ENCODE measurements at places on chromosomes 3 and 15. TPM values are rescaled to one million over a fixed set of nuclear protein-coding genes. Genes with fewer than 3 reads are reported as not detected.

Gene MEIS2
- total RNA-seq: 0.39 TPM

Gene IL5RA
- total RNA-seq: 0.75 TPM

Gene DBR1
- total RNA-seq: 27.6 TPM

Gene GPR149
- total RNA-seq: not detected

Gene CPLX3
- total RNA-seq: not detected

Gene CRABP1
- total RNA-seq: not detected

Gene UROC1
- total RNA-seq: not detected

GRCh38 chr3:175075269-175075668, 216.1 kb downstream of the NAALADL2 start:
- H3K36me3 ChIP-seq: no peaks in the 10 kb centered on the region
- DNase-seq: no peak
- no peaks in the 10 kb centered on the region for H3K4me1 ChIP-seq
- no peak overlapping the region for H3K4me3 ChIP-seq
- H3K27ac ChIP-seq: no peak overlapping the region

GRCh38 chr3:105513042-105513441, 146.3 kb downstream of the ALCAM start:
- no peak overlapping the region for H3K27ac ChIP-seq
- H3K4me3 ChIP-seq: no peak overlapping the region

DNA sequence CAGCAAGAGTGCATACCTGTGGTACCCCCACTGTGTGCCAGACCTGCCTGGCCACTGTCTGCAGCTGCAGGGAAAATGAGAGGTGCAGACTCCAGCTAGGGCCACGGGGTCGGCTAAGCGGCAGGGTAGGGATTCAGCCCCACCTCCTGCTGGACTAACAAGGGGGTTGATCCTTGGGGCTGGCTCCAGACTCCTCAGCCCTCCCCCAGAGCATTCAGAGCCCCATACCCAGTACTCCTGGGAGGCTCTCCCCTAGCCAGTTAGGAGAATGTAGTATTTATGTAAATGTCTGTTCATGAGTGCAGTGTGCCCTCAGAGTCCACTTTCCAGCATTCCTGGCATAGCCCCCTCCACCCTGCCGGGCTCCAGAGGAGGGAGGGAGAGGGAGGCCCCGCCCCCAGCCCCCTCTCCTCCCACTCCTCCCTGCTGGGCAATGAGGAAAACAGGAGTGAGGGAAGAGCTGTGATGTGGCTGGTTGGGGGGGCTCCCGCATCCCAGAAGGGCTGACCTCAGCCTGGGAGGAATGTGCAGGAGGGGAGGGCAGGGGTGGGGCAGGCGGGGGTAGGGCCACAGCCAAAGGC, 4.5 kb upstream of the SEMA3B start:
- H3K4me1 ChIP-seq: peaks cover 13% of the 10 kb centered on the region
- no peak for DNase-seq
- no peak overlapping the region for H3K27ac ChIP-seq
- H3K36me3 ChIP-seq: no peaks in the 10 kb centered on the region

DNA sequence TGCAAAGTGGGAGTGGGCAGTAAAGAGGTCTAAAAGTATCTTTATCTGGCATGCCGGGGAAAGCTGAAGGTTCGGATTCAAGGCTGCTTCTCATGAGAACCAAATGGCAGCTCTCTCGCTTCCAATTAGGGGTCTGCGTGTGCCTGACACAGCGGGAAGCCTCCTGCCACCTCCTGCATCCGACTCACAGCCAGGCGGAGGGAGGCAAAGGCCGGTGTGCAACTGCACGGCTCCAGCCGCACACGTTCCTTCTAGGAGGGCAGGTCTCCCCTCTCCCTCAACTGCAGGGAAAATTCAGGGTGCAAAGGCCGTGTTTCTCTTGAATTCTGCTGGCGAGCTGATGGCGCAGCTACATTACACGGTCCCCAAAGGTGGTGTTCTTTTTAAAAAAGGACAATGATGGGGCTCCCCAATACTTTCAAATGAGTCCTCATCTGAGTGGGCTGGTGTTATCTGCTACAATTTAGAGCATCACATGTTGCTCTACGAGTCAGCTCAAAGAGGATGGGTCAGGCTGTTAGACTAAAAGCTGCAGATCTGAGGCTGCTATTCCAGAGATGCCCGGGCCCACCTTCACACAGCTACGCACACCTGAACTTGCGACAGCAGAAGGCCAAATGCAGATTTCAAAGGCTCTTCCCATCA, 226.6 kb downstream of the ADAMTS17 start:
- H3K4me3 ChIP-seq: no peak overlapping the region
- no peak for DNase-seq
- no peaks in the 10 kb centered on the region for H3K27me3 ChIP-seq
- H3K4me1 ChIP-seq: no peaks in the 10 kb centered on the region

GRCh38 chr3:158802409-158803268, 785 bp downstream of the MFSD1 start:
- H3K27ac ChIP-seq: peak overlapping the region; percentile 83
- DNase-seq: peak; percentile 75
- H3K4me3 ChIP-seq: peak overlapping the region; percentile 87
- H3K27me3 ChIP-seq: no peaks in the 10 kb centered on the region

DNA sequence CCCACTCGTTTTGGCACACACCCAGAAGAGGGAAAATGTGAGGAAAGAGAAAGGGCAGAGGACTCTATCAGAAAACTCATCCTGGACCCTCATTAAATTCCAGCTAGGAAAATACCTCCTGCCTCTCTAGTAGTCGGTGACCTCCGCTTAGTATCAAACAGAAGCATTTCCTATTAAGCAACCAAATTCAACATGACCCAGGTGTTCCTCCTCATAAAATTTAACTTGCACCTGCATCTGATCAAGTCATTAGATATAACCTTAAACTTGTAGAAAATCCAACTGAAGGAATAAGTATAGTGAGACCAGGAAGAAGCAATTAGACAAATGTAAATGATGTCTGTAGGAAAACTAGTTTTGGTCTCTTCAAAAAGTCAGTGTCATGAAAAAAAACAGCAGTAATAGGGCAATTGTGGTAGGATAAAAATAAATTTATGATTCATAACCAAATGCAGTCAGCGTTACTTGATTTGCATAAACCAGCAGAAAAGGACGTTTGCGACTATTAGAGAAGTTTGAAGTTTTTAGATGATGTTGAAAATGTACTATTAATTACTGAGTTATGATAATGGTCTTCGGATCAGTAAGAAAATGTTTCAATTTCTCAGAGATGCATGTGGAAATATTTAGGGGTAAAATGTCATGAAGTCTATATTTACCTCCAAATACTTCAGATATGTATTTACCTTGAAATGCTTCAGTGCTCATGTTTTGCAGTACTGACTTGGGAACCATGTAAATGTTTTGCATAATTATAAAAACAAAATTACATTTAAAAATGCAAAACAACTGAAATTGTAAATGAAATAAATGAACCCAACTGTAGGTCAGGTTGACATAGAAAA, 44.6 kb downstream of the LDHAL6B start:
- H3K4me1 ChIP-seq: peaks cover 47% of the 10 kb centered on the region
- H3K36me3 ChIP-seq: no peaks in the 10 kb centered on the region
- H3K4me3 ChIP-seq: no peak overlapping the region
- H3K27me3 ChIP-seq: no peaks in the 10 kb centered on the region

GRCh38 chr3:195401943-195402342, 40.9 kb downstream of the ACAP2 start:
- no peak overlapping the region for H3K27ac ChIP-seq
- H3K27me3 ChIP-seq: no peaks in the 10 kb centered on the region
- peaks cover 34% of the 10 kb centered on the region for H3K4me1 ChIP-seq
- DNase-seq: no peak
- no peak overlapping the region for H3K4me3 ChIP-seq
- H3K36me3 ChIP-seq: peaks cover 2% of the 10 kb centered on the region
